ENCODE measurements at places on chromosomes 16 and 17.

- DNase-seq, result no peak
These were observed 47.2 kb downstream of the ARHGAP27 start for GRCh38 chr17:45385331-45385997.

- no peak for DNase-seq
These were observed 22.3 kb upstream of the CNOT1 start for GRCh38 chr16:58651965-58652348.

- no peak for DNase-seq
These were observed 4.3 kb upstream of the HSF5 start for GRCh38 chr17:58492238-58493121.

- no peak for DNase-seq
These were observed 38.6 kb upstream of the ZCCHC14 start for GRCh38 chr16:87531418-87531817.

- no peak for DNase-seq
These were observed 12.9 kb upstream of the CMIP start for GRCh38 chr16:81431554-81432353.

GRCh38 chr17:40854175-40854814 is 12.7 kb downstream of the KRT12 start:
- DNase-seq, result no peak
